ENCODE measurements at places on chromosomes 1 and 21. TPM values are rescaled to one million over a fixed set of nuclear protein-coding genes. Genes with fewer than 3 reads are reported as not detected.

DNA sequence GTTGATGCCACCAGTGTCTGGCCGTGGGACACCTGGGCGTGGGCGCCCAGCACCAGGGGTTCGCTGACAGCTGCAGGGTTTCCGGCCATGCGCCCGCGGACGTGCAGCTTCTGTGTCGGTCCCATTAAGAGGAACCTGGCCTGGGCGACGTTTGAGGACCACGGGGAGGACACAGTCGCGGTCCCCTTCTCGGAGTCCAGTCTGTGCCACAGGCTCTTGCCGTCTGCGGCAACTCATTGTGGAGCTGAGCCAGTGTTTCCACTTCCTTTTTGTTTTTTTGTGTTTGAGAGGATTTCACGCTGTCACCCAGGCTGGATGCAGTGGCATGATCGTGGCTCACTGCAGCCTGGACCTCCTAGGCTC lies 1.6 kb upstream of the C1orf159 start:
- DNase-seq: no peak

GRCh38 chr21:44748621-44749020 lies 37.2 kb upstream of the TSPEAR start:
- DNase-seq: no peak

- DNase-seq: no peak
These were observed 34.1 kb upstream of the C1orf21 start for GRCh38 chr1:184352776-184353175.

- no peak for DNase-seq
These were observed 386.9 kb upstream of the PROX1 start for GRCh38 chr1:213600879-213601278.

RUNX3 gene
- 268 TPM for total RNA-seq

LCE3D gene
- not detected for total RNA-seq

NTNG1 gene
- total RNA-seq: not detected

LCE3E gene
- not detected for total RNA-seq

Measured in CD4-positive, CD25-positive, alpha-beta regulatory T cell (primary cell).